Diencephalon (tissue), 1 donor: ENCODE measurements at places on chromosomes 12 and 14. TPM values are rescaled to one million over a fixed set of nuclear protein-coding genes. Genes with fewer than 3 reads are reported as not detected.

The LRRC10 gene
- not detected for total RNA-seq

The PLEKHD1 gene
- total RNA-seq, result 0.23 TPM

The KLRG1 gene
- 9.0 TPM for total RNA-seq

The DCP1B gene
- 9.7 TPM for total RNA-seq

The ACRBP gene
- 0.46 TPM for total RNA-seq

The KLHL42 gene
- total RNA-seq, result 116 TPM

The HCAR1 gene
- 0.69 TPM for total RNA-seq
